ENCODE measurements at places on chromosomes 3 and 15.

GRCh38 chr15:58923284-58923683 lies 10.2 kb downstream of the SLTM start:
- no peak for DNase-seq

DNA sequence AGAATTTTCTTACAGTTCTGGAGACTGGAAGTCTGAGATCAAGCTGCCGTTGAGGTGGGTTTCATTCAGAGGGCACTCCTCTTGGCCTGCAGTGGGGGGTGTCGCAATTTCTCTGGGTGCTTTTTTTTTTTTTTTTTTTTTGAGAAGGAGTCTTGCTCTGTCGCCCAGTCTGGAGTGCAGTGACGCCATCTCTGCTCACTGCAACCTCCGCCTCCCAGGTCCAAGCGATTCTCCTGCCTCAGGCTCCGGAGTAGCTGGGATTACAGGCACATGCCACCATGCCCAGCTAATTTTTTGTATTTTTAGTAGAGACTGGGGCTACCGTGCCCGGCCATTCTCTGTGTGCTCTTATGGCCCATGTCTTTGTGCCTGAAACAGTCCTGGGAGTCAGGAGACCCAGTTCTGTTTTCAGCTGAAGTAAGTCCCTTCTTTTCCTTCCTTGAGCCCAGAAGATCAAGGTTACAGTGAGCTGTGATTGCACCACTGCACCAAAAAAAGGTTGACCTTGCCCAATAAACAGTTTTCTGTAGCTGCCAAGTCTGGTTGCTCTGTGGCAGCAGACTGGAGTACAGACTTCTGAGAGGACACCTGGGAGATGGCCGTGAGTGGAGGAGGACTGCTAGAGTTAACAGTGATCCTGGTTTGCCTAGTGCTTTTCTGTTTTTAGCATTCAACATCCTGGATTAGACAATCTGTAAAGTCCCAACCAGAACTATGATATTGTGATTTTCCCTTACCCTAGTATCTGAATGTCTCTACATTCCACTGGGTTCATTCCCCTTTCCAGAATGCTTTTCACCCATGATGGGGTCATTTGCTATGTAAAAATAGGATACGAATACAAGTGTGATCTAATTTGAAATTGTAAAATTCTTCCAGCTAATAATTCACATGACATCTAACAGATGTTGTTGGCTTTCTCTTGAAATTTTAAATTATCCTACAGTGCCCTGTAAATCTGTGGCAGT lies 76.6 kb upstream of the RNF7 start:
- DNase-seq, result no peak

DNA sequence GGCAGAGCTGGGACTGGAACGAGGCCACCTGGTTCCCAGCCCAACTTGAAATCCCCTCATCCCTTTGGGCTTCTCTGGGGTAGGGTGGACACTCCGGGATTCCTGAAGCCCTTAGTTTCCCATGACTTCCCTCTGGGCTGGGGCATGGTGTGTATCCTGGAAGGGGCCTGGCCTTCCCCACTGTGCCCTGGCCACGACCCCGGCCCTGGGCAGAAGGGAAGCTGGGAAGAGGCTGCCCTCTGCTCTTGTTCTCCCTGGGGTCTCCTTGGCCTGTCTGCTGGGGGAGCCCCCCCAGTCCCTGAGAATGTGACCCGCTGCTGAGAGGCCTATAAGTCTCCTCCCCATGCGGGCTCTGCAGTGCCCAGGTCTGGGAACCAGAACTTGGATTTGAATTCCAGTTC lies 104.9 kb downstream of the LINGO1 start:
- no peak for DNase-seq

GRCh38 chr3:108145578-108145977 lies 54.7 kb upstream of the CD47 start:
- DNase-seq, result no peak

DNA sequence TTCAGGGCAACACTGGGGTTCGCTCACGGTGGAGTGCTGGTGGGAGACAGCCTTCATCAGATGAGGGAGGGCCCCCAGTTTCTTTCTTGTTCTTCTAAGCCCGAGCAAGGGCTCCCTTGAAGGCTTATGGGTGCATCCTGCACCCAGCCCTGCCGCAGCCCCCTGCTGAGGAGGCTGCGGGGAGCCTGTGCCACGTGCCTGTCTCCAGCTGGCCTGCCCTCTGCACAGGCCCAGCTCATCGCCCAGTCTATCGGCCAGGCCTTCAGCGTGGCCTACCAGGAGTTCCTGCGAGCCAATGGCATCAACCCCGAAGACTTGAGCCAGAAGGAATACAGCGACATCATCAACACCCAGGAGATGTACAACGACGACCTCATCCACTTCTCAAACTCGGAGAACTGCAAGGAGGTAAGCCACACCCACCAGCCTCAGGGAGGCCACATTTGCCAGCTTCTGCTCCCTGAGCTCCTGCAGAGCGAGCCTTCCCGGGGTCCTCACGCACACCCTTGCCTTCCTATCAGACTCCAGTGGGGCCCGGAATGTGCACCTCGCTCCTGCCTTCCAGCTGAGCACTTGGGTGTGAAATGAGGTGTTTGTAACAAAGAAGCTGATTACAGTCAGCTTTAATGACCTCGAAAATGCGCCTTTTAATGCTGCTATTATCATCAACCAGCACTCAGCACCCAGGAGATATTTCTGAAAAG lies 164.3 kb downstream of the NSMCE3 start:
- no peak for DNase-seq

DNA sequence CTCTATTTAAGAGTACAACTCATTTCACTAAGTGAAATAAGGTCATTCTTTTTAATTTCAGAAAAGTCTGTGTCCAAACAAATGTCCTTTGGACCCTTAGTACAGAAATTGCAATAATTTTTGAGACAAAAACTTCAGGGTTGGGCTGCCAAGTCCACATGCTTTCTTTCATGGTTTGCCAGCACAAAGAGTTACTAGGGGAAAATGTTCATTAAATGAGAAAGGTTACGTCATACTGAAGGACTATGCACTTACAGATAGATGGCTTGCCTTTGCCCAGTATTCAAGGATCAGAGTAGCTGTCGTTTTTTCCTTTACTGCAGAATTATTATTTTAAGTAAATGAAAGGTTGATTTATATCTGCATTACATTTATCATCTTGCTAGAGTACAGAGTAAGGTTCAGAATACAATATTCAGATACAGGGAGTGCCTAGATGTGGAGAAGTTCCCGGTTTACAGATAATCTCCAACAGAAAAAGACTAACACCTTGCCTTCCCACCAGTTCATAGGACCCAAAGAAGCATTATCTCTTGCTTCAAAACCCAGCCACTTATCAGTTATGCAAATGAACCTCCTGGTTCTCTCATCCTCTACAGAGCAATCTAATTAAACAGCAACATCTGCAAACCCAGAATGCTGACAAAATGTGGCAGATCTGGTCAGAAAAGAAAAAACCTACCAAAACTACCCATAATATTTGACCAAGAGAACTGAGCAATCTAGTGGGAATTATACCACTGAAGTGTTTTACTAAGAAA lies 179.3 kb downstream of the FRMD5 start:
- DNase-seq, result no peak

GRCh38 chr3:122799322-122799721 lies 4.5 kb downstream of the SLC49A4 start:
- DNase-seq, result no peak

All from HFF-Myc (cell line).